ENCODE measurements at places on chromosomes 3 and 15.
A peak's percentile ranks its signal among the peaks of the same experiment; 100 is the strongest.

DNA sequence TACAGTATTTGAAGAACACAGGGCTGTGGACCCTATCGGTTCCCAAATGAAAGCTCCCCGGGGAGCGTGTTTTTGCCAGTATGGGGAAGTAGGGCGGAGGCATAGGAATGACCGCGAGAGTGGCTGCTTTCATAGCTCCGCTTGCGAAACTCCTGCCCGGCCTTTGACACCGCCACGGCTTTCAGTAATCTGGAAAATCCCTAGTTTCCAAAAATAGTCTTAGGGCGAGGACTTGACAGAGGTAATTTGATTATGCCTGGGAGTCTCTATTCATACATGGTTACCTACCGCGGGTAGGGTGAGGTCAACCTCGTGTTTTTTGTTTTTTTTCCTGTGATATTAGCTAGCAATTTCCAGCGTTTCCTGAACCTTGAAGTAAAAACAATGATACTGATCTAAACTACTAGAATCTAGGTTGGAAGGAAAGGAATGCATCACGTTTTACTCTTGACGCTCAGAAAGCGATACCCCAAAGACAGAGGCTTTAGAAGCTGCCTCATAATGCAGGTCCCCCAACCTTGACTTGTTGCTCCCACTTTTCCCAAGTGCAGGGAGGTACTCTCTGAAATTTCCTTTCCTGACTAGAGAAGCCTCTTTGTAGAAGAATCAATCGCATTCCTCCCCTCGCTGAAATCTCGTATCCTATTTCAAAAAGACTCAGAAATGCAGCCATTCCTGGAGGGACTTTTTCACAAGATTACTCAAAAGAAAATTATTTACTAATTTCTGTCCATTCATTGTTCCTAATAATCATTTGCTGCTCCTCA is 894 bp upstream of the CCNL1 start:
- peak; percentile 94 for DNase-seq

- no peak for DNase-seq
These were observed 594.9 kb upstream of the CFAP20DC start for GRCh38 chr3:59644479-59645402.

- DNase-seq, result no peak
These were observed 799 bp downstream of the SERF2 start for GRCh38 chr15:43792761-43793476.

DNA sequence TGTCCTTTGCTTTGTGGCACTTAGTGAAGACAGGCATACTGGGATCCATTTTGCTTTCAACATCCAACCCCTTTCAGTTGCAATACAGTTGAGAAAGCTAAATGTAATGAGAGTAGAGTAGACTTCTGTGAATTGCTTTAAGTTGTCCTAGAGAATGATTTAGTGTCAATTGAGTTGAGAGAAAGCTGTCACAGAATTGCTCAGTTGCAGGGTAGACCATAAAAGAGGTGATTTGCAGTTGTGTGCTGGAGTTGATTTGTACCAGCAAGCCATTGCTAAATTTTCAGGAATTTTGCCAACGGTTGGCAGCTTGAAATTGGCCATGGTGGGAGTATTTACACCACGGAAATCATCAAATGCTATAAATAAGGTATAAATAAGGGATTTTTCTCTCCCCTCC is 2.2 kb downstream of the ABHD5 start:
- no peak for DNase-seq

- no peak for DNase-seq
These were observed 880.2 kb downstream of the ROBO1 start for GRCh38 chr3:78887547-78888011.

GRCh38 chr3:32009101-32009500 is 27.6 kb downstream of the ZNF860 start:
- DNase-seq, result peak; percentile 61

GRCh38 chr3:11152301-11152700 is 2.0 kb upstream of the HRH1 start:
- no peak for DNase-seq

DNA sequence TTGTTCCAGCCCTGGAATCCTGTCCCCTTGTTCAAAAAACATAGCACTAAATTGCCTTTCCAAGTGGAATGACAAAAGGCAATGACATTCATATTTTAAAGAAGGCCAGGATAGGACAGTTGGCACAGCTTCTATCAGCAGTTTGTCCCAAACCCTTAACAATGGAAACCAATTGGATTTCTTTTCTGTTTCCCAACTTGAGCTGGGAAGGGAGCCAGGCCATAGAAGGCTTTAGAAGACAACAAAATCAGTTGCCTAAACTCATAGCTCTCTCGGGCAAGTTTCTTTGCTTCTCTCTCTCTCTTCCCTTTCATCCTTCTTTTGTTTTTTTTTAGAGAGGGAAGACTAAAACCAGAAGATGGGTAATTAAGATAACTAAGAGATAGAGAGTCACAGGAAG is 227.7 kb upstream of the TPRG1 start:
- no peak for DNase-seq

DNA sequence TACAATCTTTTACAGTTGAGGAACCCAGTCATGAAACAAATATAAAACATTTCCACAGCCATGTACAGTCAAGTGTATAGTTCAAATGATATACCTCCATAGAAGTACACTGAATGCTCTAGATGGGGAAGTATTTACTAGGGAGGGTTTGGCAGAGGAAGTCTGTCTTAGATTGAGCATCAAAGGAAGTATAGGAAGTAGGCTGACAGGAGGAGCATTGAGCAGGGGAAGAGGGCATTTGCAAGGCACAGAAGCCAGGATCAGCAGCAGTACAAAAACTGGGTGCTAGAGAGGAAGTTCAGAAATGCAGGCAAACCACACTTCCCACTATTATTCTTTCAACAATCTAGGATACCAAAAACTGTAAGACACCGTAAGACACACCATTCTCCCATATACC is 122.6 kb downstream of the ANO10 start:
- no peak for DNase-seq

- no peak for DNase-seq
These were observed 234.1 kb downstream of the RORA start for GRCh38 chr15:60994963-60995475.

DNA sequence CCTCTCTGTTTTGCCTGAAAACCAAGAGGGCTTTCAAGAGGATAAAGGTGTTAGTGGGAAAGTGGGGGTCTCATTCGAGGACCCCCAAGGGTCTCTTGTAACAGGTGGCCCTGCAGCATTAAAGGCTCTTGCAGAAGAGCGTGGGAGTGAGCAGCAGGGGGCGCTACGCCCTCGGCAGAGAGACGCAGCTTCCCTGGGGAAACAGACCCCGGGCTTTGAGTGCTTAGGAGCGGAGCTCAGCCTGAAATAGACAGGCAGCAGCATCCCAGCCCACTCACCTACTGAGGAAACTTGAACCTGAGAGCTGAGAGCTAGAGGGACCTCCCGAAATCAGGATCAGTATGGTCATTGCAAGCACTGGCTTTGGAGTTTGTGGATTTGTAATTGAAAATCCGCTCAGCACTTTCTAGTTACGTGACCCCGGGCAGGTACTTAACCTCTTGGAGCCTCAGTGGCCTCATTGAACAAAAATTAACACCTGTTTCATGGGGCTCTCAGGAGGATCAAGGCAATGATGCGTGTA is 25.7 kb downstream of the RPLP1 start:
- peak; percentile 36 for DNase-seq

- DNase-seq, result no peak
These were observed 4.5 kb upstream of the CACNA1D start for GRCh38 chr3:53489787-53490458.

GRCh38 chr3:61414456-61414855 is 146.9 kb upstream of the PTPRG start:
- no peak for DNase-seq

GRCh38 chr3:169237201-169237600 is 426.3 kb downstream of the MECOM start:
- DNase-seq, result no peak

DNA sequence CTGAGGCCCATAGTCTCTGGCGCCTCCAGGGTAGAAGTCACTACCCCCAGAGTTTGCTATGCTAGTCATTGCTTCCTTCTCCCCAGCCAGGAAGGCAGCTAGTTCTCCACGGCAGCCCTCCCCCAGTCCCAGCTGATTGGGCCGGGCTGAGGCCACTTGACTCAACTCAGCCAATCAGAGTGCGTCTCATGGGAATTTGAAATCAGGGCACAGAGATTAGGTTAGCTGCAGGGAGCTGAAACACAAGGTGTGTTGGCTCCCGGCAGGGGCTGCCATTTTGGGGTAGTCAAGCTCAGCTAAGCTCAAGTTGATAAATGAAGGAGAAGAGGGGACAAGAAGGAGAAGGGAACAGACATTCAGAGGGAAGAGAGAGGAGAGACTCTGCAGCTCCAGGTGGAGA is 32.8 kb downstream of the LINGO1 start:
- no peak for DNase-seq

DNA sequence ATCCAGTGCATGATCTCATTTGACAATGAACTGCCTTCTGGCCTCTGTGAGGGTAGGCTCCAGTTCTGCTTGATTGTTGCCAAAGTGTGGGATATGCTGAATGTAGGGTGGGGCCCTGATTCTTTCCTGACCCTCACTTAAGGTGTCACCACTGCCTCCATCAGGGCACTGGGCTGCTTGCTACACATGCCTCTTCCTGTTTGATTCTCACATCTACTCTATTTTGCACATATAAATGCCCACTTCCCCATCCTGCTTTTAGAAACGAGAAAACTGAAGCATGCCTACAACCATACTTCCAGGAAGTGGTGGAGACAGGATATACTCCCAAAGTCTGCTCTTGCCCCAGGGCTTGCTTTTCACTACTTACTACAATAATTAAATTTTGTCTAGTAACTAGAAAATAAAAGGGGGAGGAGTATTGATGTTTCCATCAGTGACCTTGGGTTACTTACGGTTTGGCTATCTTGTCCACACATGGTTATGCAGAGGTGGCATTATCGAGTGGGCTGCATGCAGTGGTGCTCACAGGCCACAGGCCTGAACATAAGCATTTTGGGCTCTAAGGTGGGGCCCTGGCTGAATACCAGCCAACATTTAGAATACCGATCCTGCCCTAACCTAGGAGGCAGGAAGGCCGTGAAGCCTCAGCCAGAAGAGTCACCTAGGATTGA is 6.7 kb downstream of the ZDHHC3 start:
- no peak for DNase-seq

DNA sequence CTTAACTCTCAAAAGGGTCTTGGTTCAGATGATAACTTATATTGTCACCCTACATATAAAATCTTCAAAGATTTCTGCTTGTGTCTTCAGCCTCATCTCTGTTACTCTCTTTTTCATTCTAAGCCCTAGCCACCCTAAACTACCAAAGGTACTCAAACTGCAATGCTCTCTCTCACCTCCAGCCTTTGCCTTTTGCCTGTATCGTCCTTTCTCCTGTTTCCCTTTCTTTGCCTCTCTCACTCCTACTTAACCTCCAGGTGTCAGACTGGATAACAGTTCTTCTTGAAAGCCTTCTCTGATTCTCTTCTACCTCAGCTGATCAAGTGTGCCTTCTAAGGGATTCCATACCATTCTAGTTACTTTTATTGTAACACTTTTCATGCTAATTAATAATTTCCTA is 149.8 kb downstream of the SERPINI1 start:
- no peak for DNase-seq

- no peak for DNase-seq
These were observed 239.8 kb downstream of the STAG1 start for GRCh38 chr3:136512381-136512780.

- DNase-seq, result no peak
These were observed 48.7 kb downstream of the SH3BP5 start for GRCh38 chr3:15283702-15284101.

DNA sequence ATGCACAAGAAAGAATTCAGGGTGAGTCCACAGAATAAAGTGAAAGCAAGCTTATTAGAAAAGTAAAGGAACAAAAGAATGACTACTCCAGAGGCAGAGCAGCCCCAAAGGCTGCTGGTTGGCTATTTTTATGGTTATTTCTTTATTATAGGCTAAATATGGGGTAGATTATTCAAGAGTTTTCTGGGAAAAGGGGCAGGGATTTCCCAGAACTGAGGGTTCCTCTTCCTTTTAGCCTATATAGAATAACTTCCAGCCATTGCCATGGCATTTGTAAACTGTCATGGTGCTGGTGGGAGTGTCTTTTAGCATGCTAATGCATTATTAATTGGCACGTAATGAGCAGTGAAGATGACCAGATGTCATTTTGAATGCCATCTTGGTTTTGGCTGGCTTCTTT is 13.6 kb downstream of the GLDN start:
- DNase-seq, result no peak

DNA sequence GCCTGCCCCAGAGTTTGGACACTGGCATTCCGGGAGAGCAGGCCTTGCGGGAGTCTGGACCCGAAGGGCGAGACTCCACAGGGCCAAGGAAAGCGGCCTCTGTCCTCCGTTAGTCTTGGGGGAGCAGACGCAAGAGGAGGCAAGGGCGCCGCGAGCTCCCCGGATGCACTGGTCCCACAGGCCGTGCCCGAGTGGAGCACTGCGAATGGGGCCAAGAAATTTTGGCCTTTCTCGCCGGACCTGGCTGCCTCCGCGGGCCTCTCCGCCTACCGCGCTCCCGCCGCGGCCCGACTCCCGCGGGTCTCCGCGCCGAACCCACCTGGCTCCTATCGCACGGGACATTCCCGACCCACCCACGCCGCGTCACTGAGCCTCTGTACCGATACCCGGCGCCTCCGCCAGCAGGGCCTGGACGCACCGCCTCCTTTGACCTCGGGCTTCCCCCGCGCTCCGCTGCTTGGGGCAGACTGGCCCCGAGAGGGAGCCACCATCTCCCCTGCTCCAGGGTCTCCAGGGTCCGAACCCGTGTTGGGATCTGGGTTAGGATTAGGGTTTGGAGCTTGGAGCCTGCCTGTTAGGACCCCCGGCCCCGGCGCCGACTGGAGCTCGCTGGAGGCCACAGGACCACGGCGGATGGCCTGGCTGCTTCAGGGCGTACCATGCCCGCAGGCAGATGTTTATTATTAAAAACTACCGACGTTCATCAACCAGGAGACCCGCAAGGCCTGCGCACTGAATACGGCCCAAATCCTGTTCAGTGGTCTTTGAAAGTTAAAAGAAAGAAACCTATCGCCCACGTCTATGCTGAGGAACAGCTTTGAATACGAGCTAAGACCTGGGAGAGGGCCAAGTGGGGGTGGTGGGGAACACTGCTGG is 11.7 kb downstream of the SHOX2 start:
- no peak for DNase-seq

GRCh38 chr3:53807117-53807810 is 39.0 kb downstream of the CHDH start:
- DNase-seq, result no peak

- DNase-seq, result no peak
These were observed 37.6 kb upstream of the RGMA start for GRCh38 chr15:93126599-93126998.

- DNase-seq, result peak; percentile 10
These were observed 146.2 kb downstream of the NFKBIZ start for GRCh38 chr3:101995371-101996046.

- no peak for DNase-seq
These were observed 1.9 kb upstream of the SLC27A2 start for GRCh38 chr15:50180091-50180490.

GRCh38 chr15:41810651-41811431 is 17.1 kb upstream of the JMJD7 start:
- no peak for DNase-seq

DNA sequence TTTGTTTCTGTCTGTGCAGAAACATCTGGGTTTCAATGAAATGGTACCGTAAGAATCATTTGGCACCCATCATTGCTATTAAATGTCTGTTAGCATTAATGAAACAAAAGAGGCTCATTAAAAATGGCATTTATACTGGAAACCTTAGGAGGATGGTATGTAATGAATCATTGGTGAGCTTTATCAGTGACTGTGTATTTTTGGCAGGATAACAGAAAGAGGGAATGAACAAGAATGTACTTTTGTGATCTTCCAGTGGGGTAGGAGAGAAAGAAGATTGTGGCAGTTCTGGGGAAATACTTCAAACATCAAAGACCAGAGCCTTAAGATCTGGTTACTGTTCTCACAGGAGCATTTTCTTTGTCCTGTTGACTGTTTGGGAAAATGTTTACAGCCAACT is 4.7 kb upstream of the DCBLD2 start:
- DNase-seq, result peak; percentile 41
